ENCODE measurements at places on chromosomes 4 and X.

- DNase-seq: no peak
Measured at GRCh38 chr4:176850436-176850835, 57.7 kb upstream of the VEGFC start.

GRCh38 chrX:29130905-29131304 is 543.7 kb downstream of the IL1RAPL1 start:
- no peak for DNase-seq

DNA sequence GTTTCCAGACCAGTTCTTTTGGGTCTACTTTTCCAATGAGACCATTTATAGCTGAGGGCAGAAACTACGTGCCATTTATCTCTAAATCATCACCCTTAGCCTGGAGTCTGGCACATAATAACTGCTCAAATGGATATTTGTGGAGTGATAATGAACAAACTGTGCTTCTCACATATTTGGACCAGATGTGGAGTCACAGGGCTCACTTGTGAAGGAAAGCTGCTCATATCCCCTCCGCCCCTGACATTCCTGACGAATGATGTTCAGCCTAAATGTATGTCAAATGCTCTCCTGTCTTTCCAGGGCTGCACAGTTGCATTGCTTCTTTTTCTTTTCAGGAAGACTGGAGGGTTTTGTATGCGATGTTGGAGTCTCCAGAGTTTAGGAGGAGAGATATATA is 110.1 kb downstream of the GBA3 start:
- no peak for DNase-seq

- DNase-seq: no peak
Measured at GRCh38 chr4:2511645-2512131, 24.8 kb upstream of the FAM193A start.

GRCh38 chr4:152172146-152172545 is 363.7 kb downstream of the FBXW7 start:
- DNase-seq: no peak

- DNase-seq: no peak
Measured at GRCh38 chr4:12691168-12691567, 793.0 kb downstream of the RAB28 start.

GRCh38 chr4:52956691-52957090 is 94.6 kb downstream of the RASL11B start:
- no peak for DNase-seq

GRCh38 chrX:135596495-135596894 is 76.0 kb downstream of the INTS6L start:
- peak; percentile 36 for DNase-seq

- no peak for DNase-seq
Measured at GRCh38 chr4:1594871-1595788, 89.0 kb downstream of the FAM53A start.

DNA sequence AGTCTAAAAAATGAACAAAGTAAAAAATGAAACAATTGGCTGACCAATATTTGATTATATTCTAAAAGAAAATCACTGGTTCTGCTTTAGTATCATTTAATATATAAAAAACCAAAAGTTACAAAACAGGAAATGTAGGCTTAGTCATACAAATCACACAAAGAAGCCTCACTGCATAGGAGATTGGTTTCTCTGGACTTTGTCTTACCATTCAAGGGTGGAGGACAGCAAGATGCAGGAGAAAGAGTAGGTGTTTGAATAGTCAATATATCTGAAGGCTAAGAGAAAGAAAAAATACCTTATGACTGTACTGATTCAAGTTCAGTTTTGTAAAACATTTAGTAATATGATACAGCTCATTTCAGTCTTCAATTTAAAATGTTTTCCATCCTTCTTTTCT is 28.6 kb upstream of the TAF9B start:
- DNase-seq: no peak

DNA sequence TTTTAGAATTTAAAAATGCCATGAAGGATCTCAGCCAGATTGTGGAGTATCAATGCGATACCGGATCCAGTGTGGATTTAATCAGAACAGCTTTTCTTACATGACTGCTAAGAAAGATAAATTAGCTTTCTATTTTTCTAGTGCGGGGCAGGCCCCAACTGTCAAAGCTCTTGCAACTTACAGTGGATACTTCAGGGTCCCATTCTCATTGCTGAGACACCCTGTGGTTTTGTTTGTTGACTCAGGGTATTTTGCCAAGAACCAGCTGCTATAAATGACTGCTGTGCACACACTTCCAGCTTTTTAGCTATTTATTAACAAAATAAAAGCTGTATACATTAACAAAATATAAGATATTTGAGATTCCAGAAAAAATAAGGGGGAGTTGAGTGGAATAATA is 166.4 kb downstream of the DCLK2 start:
- peak; percentile 69 for DNase-seq

GRCh38 chr4:132284910-132285426 is 864.1 kb upstream of the PCDH10 start:
- DNase-seq: no peak

DNA sequence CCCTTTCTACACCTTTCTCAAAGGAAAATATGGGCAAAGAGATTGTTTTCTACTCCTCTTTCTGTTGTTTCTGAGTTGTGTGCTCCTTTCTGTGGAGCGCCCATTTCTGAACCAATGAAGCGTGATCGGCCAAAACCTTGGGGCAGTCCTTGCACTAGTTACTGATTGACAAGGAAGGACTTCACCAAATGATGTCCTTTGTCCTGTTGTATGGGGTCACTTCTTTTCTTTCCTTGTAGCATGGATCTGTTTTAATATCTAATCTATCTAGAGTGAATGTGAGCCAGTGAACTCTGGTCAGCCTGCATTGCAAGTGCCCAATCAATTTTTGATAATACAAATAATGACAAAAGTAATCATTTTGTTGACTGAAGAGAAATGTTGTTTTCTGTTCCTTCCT is 94.5 kb downstream of the EGF start:
- DNase-seq: no peak

DNA sequence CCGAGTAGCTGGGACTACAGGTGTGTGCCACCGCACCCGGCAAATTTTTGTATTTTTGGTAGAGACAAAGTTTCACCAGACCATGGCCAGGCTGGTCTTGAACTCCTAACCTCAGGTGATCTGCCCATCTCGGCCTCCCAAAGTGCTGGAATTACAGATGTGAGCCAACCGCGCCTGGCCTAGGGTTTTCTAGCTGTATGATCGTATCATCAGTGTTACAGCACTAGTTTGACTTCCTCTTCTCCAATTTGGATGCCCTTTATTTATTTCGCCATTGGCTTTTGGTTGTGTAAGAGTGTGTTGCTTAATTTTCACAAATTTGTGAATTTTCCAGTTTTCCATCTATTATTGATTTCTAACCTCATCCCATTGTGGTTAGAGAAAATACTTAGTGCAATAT is 5.2 kb downstream of the TKTL1 start:
- DNase-seq: no peak

DNA sequence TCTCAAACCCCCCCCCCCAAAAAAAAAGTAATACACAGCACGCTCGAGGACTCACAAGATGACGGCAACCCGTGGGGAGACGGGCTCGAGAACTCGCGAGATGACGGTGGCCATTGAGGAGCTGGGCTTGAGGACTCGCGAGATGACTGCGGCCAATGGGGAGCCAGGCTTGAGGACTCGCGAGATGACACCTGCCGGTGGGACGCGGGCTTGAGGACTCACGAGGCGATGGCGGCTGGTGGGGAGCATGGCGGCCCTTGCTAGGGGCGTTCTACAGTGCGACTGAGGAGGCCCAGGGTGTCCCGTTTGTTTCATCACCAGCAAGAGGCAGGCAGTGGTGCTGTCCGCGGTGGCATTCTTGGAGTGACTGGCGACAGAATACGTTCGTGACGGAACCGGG is 172.4 kb upstream of the MAGEB16 start:
- DNase-seq: no peak

DNA sequence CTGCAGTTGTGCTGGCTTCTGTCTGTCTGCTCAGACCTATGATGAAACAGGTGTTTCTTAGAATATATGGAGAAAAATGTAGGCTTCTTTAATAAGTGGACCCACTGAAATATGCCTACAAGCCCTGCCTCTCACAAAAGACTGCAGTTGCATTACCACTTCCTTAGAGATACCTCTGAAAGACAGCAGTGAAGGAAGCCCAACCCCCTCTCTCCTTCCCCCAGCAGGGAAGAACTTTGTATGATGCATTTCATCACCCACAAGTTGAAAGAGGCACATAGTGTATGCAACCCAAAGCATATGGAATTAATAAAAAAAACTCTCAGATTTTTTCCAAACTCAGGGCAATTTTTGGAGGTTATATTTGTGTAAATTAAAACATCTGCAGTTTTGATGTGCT is 916.7 kb downstream of the TECRL start:
- DNase-seq: no peak

GRCh38 chrX:105553118-105553517 is 269.2 kb upstream of the NRK start:
- no peak for DNase-seq

GRCh38 chr4:6912441-6912840 is 2.8 kb downstream of the TBC1D14 start:
- no peak for DNase-seq

DNA sequence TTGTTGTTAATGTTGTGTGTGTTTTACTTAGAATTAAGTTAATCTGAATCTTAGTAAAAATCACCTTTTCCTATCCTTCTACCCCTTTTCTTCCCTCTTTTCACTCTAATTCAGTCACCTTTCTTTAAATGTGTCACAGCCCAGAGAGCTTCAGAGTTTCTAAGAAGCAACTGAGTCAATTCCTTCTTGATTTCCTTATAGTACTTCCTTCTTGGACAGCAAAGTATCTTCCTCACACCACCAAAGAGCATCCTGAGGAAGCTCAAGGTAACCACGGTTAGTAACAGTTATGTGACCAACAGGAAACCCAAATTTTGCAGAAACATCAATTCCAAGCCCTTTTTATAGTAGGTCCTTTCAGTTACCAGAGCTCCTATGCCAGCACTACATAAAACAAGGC is 243.2 kb upstream of the BMP3 start:
- no peak for DNase-seq

DNA sequence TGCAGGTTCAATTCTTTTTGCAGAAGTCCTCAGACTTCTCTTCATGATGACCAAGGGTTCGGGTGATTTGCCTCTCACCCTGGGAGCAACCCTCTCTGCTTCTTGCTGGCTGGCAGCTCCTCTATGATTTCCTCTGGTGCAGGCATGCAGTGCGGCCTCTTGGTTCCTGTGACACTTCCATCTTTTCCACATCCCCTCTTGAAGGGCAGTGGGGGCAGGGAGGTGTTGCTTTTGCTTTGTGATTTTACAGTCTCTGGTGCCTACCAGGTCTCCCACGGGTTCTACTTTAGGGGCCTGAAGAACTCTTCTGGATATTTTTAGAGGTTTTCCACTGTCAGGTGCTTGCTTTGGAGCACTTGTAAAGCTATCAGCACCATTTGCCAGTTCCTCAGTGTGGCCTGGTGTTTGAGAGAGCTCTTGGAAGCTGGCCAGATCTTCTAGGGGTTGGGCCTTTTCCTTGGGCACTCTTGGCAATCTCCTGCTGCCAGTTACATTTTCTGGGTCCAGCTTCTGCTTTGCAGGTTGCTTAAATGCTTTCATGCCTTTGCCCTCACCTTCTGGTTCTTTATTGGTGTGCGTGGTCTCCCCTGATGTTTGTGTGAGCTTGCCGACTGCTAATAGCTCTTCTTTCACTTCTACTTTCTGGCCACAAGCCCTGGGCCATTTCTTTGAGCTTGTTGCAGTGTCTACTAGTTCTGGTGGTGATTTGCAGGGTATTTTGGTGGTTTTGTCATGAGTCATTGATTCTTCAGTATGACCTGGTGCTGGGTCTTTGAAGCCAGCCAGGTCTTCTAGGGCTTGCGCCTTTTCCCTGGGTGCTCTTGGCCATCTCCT is 11.5 kb upstream of the CHST7 start:
- no peak for DNase-seq

GRCh38 chr4:82371497-82371896 is 2.3 kb downstream of the HNRNPD start:
- no peak for DNase-seq

GRCh38 chr4:150943818-150944217 is 71.3 kb downstream of the LRBA start:
- no peak for DNase-seq

DNA sequence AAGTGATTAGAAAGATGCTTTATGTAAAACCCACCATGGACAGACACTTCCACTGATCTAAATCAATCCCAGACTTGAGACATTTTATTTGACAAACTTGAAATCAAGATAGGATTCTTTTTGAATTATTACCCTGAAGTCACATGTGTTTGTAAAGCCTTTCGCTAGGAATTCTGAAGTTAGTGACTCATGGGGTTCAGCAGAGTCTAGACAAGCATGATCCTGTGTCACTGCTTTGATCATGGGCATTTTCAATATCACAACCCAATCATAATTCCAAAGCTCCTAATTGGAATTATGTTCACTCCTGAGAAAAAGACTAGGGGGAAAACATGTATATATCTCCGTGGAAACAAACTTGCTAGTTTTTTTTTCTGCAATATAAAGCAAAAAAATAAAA is 67.5 kb upstream of the BMP3 start:
- peak; percentile 41 for DNase-seq

- no peak for DNase-seq
Measured at GRCh38 chrX:142002471-142002870, 98.8 kb downstream of the MAGEC1 start.

GRCh38 chrX:23904096-23904495 is 3.6 kb downstream of the APOO start:
- DNase-seq: no peak

GRCh38 chrX:119693996-119694451 is 1.1 kb upstream of the SEPTIN6 start:
- no peak for DNase-seq

GRCh38 chr4:22434895-22435294 is 81.0 kb downstream of the ADGRA3 start:
- DNase-seq: peak; percentile 65

GRCh38 chr4:105471566-105472176 is 2.2 kb downstream of the PPA2 start:
- peak; percentile 77 for DNase-seq

- no peak for DNase-seq
Measured at GRCh38 chr4:140515423-140515822, 8.5 kb upstream of the ELMOD2 start.

DNA sequence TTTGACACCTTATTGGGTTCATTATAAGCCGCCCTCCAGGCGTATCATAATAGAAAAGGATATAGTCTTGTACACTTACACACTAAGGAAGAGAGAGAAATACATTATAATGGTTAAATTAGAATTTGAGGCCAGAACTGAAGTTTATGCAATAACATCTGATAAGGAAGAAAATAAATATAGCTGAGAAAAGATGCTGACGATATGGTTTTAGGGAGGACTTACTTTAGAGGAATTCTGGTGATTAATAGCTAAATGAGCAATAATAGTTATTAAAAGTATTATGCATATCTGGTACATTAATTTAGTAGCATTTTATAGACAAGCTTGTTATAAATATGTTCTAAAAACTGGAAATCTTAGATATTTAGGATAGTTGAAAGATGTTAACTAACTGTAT is 12.1 kb downstream of the MCUB start:
- DNase-seq: no peak

DNA sequence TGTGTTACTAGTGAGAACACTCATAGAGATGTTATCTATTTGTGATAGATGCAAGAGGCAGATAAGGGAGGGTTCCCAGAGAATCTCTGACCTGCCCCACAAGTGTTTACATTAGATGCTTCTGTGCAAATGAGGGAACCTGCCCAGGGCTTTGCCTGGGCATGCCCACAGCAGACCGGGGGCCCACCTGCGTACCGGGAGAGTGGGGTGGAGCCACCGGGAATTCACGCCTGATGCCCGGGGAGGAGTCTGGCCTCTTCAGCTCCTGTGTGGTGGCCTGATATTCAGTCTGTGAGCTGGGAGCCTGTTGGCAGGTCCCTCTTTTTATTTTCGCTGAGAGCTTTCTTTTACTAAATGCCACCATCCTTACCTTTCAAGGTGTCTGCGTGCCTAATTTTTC is 155.7 kb downstream of the SNCA start:
- no peak for DNase-seq
